Progenitor cell of endocrine pancreas (in vitro differentiated cells): ENCODE measurements at places on chromosomes 13 and 19. TPM values are rescaled to one million over a fixed set of nuclear protein-coding genes. Genes with fewer than 3 reads are reported as not detected.
A peak's percentile ranks its signal among the peaks of the same experiment; 100 is the strongest.

DNA sequence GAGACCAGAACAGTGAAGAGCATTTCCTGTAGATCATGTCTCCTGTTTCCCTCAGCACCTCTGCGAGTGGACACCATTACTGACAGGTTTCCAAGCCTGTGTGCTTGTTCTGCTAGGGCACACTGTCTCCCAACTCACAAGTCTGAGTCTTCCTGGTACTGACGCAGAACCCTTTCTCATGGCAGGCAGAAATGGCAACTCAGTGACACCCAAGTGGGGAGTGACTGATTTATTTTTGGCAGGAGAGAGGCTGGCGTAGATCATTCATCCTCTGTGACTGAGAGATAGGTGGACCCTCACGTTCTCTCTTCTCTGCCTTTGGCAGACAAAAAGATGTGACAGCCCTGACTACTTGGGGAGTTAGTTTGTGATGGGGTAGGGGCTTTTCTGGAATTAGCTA lies 183.4 kb downstream of the RFC3 start:
- no peaks in the 10 kb centered on the region for H3K27me3 ChIP-seq
- no peak overlapping the region for H3K4me3 ChIP-seq
- H3K4me1 ChIP-seq = peaks cover 33% of the 10 kb centered on the region
- no peak overlapping the region for H3K27ac ChIP-seq
- H3K36me3 ChIP-seq = no peaks in the 10 kb centered on the region

SIGLEC12 gene
- total RNA-seq = not detected in 2 replicates

ZNF526 gene
- total RNA-seq = 17.6 and 21.1 TPM in 2 replicates

- H3K4me1 ChIP-seq = no peaks in the 10 kb centered on the region
- no peak overlapping the region for H3K4me3 ChIP-seq
- peaks cover 4% of the 10 kb centered on the region for H3K27me3 ChIP-seq
- no peak overlapping the region for H3K27ac ChIP-seq
- no peaks in the 10 kb centered on the region for H3K36me3 ChIP-seq
Observed at GRCh38 chr19:16247353-16248182, 49.9 kb downstream of the AP1M1 start.

SIGLEC10 gene
- total RNA-seq = not detected in 2 replicates

DNA sequence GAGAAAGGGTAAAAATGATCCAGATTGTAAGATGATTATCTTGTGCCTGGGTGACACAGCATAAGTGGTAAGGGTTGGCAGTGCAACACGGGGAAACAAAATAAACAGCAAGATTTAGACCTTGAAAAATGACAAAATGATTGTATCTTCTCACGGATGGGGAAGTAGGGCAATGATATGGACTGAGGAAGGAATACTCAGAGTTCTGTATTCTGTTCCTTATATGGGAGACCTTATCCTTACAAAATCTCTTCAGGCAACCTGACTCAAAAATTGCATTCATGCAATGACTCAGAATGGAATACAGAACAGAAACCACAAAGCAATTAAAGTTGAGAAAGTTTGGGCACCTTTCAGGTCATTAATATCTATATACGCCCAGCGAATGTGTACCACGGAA lies 149.0 kb downstream of the HS6ST3 start:
- H3K36me3 ChIP-seq = no peaks in the 10 kb centered on the region
- H3K4me3 ChIP-seq = no peak overlapping the region
- no peaks in the 10 kb centered on the region for H3K27me3 ChIP-seq
- peaks cover 3% of the 10 kb centered on the region for H3K4me1 ChIP-seq
- DNase-seq = no peak

CA11 gene
- 8.9 and 9.6 TPM in 2 replicates for total RNA-seq

DNA sequence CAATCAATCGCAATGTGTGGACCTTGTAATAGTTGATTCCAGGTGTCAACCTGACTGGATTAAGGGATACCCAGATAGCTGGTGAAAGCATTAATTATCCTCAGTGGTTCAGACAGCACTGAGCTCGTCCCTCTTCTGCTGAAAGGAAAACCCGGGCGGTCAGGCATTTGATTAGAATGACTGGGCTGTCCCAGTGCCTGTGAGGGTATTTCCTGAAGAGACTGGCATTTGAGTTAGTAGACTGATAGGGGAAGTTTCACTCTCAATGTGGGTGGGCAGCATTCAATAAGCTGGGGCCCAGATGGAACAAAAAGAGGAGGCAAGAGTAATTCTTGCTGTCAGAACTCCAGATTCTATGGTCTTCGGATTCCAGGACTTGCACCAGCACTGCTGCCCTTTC lies 31.9 kb downstream of the KPNA3 start:
- peaks cover 44% of the 10 kb centered on the region for H3K36me3 ChIP-seq
- H3K27ac ChIP-seq = no peak overlapping the region
- DNase-seq = no peak
- H3K4me3 ChIP-seq = no peak overlapping the region
- no peaks in the 10 kb centered on the region for H3K27me3 ChIP-seq

GRCh38 chr13:44719857-44720671 lies 143.9 kb upstream of the TSC22D1 start:
- no peak overlapping the region for H3K27ac ChIP-seq
- H3K4me3 ChIP-seq = no peak overlapping the region
- no peaks in the 10 kb centered on the region for H3K36me3 ChIP-seq
- no peaks in the 10 kb centered on the region for H3K27me3 ChIP-seq
- no peak for DNase-seq

DNA sequence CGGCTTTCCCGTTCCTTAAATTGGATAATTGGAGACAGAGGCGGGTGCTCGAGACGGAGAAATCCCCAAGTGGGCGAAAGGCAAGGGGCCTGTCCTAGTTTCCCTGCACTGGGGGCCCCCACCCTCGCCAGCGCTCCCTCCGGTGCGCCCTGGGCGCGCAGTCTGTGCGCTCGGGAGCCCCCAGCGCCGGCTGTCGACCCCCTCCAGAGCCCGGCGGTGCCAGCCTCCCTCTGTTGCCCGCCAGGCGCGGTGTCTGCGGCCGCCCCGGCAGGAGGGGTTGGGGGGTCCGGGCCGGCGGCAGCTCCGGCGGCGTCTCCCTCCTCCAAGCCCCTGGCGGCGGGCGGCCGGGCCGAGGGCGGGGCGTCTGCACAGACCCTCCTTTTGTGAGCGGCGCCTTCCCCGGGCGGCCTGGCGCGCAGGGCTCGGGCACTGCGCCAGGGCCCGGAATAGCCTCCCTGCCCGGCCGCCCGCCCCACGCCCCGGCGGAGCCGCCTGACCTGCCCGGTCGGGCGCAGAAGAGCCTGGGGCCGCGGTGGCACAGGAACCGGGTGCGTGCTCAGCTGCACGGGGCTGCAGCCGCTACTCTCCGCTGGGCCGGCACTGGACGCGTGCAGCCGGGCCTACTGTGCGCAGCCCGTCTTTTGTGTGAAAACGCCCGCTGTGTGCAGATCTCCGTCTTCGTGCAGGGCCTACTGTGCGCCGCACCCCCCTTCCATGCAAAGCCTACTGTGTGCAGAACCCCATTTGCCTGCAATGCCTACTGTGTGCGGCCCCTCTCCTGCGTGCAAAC lies 13.2 kb downstream of the GADD45B start:
- no peaks in the 10 kb centered on the region for H3K4me1 ChIP-seq
- H3K27ac ChIP-seq = no peak overlapping the region
- H3K36me3 ChIP-seq = no peaks in the 10 kb centered on the region
- peaks cover 50% of the 10 kb centered on the region for H3K27me3 ChIP-seq
- peak; percentile 32 for DNase-seq

LRRC4B gene
- 1.0 and 1.2 TPM in 2 replicates for total RNA-seq

GRCh38 chr13:96519380-96519779 lies 429.5 kb downstream of the HS6ST3 start:
- no peaks in the 10 kb centered on the region for H3K27me3 ChIP-seq
- DNase-seq = no peak
- no peak overlapping the region for H3K27ac ChIP-seq
- no peaks in the 10 kb centered on the region for H3K4me1 ChIP-seq

ZNF557 gene
- 14.9 and 15.7 TPM in 2 replicates for total RNA-seq

DNA sequence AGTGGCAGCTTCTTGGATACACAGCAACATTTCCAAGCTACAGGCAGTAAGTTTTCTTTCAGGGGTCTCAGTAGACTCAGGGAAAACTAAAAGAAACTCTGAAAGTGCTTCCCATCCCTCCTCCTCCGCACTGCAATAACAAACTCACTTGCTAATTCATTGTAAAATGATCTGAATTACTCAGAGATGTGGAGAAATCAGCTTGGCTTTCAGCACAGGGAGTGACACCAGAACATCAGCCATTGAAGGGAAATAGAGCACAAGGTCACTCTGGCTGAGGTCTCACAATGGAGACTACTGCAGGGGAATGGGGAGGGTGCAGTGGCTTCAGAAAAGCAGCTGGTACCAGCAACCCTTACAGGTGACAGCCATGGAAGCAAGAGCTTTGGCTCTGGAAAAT lies 137.3 kb upstream of the SERP2 start:
- H3K27ac ChIP-seq = no peak overlapping the region
- H3K36me3 ChIP-seq = no peaks in the 10 kb centered on the region
- H3K27me3 ChIP-seq = peaks cover 3% of the 10 kb centered on the region
- H3K4me3 ChIP-seq = no peak overlapping the region

ZNF415 gene
- 13.6 and 18.1 TPM in 2 replicates for total RNA-seq

DNA sequence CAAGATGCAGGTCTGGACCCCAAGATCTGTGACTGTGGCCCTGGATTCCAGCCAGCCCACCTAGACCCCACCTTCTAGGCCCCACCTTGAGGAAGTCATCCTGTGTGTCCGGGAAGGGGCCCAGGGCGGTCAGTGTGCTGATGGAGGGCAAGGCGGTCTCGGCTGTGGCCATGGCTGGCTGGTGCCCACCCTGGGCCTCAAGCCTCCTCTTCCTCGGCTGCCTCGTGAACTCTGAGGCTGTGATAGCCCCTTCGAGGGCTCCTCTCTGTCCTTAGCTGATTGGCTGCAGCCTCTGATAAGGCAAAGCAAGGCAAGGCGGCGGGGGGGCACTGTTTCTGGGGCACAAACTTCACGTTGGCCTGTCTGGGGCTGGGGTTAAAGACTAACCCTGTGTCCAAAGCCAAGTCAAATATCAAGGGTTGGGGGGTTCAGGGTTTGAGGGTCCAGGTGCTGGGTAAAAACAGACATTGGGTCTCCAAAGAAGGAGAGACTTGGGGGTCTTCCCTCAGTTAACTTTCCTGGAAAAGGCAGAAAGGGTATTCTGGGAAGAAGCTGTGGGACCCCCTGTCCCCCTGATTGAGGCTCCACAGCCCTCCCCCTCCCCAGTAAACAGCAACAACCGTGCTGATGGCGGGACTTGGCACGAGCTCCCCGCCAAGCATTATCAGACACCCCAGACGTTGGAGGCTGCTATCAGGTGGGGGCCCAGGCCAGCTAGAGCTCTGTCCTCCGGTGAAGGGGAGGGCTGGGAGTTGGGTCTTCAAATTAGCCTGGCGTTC lies at the start of gene KLF1:
Gene KLF1, minus strand, starts transcription at position 233 of the 779 bp plus-strand sequence. Its CDS starts 61 bp downstream, at position 172.
- peak within 1 kb of the TSS; percentile 69 for H3K4me3 ChIP-seq
- peaks cover 17% of the 10 kb centered on the region for H3K4me1 ChIP-seq
- no peak for DNase-seq
- H3K27ac ChIP-seq = no peak within 1 kb of the TSS
- H3K36me3 ChIP-seq = no peaks in the 10 kb centered on the region

DNA sequence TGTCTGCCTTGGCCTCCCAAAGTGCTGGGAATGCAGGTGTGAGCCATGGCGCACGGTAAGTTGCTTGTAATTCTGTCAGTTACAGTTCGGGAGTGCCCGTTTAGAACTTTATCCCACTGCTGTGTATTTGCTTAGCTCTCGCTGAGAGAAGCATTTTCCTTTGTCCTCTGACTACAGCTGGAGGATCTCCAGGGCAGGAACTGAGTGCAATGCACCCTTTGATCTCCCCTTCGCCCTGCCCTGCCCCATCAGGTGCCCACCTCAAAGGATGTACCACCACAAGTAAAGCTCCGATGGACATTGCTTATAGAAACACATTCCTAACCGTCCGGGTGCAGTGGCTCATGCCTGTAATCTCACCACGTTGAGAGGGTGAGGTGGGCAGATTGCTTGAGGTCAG lies 6.5 kb downstream of the BRME1 start:
- no peaks in the 10 kb centered on the region for H3K36me3 ChIP-seq
- H3K4me3 ChIP-seq = no peak overlapping the region
- no peaks in the 10 kb centered on the region for H3K4me1 ChIP-seq
- no peaks in the 10 kb centered on the region for H3K27me3 ChIP-seq
- no peak overlapping the region for H3K27ac ChIP-seq

DNA sequence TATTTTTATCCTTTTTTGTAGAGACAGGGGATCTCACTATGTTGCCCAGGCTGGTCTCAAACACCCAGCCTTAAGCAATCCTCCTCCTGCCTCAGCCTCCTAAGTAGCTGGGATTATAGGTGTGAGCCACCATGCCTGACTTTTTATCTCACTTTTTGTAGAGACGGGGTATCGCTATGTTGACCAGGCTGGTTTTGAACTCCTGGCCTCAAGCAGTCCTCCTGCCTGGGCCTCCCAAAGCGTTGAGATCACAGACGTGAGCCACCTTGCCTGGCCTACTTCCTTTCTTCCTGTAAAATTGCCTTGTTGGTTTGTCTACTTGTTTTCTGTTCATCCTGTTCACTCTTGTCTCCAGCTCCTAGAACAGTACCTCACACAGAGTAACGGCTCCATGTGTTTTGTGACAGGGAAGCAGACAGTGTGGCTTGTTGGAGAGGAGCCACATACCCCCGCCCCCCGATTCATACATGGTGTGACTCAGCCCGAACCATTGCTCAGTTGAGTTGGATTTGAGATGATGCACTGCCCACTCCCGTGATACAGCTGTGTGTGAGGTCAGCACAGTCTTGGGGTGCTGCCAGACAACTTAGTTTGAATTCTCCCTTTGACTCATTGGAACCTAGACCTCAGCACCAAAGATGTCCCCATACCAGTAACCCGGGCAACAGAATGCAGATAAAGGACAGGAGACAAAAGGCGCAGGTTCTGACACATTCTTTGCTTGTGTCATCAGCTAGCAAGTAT lies 34.2 kb downstream of the GPR42 start:
- H3K36me3 ChIP-seq = no peaks in the 10 kb centered on the region
- no peak overlapping the region for H3K27ac ChIP-seq
- H3K4me1 ChIP-seq = peaks cover 2% of the 10 kb centered on the region
- no peak overlapping the region for H3K4me3 ChIP-seq
- peaks cover 7% of the 10 kb centered on the region for H3K27me3 ChIP-seq

GRCh38 chr13:65784088-65784816 lies 1445.9 kb downstream of the PCDH9 start:
- no peak overlapping the region for H3K4me3 ChIP-seq
- no peaks in the 10 kb centered on the region for H3K27me3 ChIP-seq
- H3K36me3 ChIP-seq = no peaks in the 10 kb centered on the region
- H3K4me1 ChIP-seq = no peaks in the 10 kb centered on the region
- H3K27ac ChIP-seq = no peak overlapping the region

GRCh38 chr19:48110350-48110966 lies at the start of gene PLA2G4C:
Gene PLA2G4C, minus strand, starts transcription at chr19:48110817. Its CDS starts 4,288 bp downstream, at chr19:48106529.
- peaks cover 7% of the 10 kb centered on the region for H3K27me3 ChIP-seq
- H3K27ac ChIP-seq = peak within 1 kb of the TSS; percentile 73
- DNase-seq = peak; percentile 58

GRCh38 chr13:93767917-93768409 lies 541.4 kb downstream of the GPC6 start:
- no peaks in the 10 kb centered on the region for H3K27me3 ChIP-seq
- H3K36me3 ChIP-seq = peaks cover 6% of the 10 kb centered on the region
- peaks cover 32% of the 10 kb centered on the region for H3K4me1 ChIP-seq
- H3K4me3 ChIP-seq = no peak overlapping the region
- peak overlapping the region; percentile 63 for H3K27ac ChIP-seq

GRCh38 chr19:34461375-34462100 lies 20.0 kb upstream of the WTIP start:
- H3K27ac ChIP-seq = peak overlapping the region; percentile 38
- peaks cover 13% of the 10 kb centered on the region for H3K4me1 ChIP-seq
- no peak overlapping the region for H3K4me3 ChIP-seq
- H3K27me3 ChIP-seq = no peaks in the 10 kb centered on the region
- H3K36me3 ChIP-seq = peaks cover 37% of the 10 kb centered on the region
- no peak for DNase-seq

- no peaks in the 10 kb centered on the region for H3K27me3 ChIP-seq
- H3K4me1 ChIP-seq = peaks cover 4% of the 10 kb centered on the region
- H3K36me3 ChIP-seq = no peaks in the 10 kb centered on the region
- no peak overlapping the region for H3K27ac ChIP-seq
- no peak for DNase-seq
Observed at GRCh38 chr13:67134417-67135129, 95.6 kb downstream of the PCDH9 start.
